ENCODE measurements at places on chromosomes 6 and 20.

DNA sequence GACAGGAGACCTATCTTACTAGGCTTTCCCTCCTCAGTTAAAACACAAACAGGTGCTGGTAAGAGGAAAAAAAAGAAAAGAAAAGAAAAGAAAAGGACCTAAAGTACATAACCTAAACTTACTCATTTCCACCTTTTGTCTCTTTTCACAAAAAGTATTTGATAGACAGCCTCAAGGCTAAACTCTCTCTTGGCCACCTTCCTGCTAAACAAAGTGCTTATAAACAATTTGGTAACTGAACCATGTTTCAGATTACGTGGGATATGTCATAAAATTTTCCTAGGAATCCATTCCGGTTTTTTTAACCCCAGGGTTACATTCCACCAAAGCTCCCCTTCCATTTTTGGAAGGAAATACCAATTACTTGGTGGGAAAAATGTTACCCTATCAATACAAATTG lies 109.0 kb downstream of the PRND start:
- DNase-seq, result no peak

DNA sequence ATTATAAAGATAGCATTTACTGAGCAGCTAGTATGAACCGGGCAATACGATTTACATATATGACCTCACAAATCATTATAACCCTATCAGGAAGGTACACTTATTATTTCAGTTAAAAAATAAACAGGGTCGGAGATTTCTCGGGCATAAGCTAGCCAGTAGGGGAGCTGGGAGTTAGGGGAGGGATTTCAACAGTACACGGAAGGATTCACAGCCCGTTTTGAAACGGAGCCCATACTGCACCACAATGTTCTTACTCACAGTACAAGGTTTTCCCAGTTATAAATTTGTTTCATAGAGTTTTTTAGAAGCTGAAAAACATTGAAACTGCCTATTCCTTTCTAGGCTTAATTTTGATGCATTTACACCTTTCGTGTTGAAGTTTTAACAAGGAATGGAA lies 607.1 kb downstream of the HDGFL1 start:
- DNase-seq, result no peak

DNA sequence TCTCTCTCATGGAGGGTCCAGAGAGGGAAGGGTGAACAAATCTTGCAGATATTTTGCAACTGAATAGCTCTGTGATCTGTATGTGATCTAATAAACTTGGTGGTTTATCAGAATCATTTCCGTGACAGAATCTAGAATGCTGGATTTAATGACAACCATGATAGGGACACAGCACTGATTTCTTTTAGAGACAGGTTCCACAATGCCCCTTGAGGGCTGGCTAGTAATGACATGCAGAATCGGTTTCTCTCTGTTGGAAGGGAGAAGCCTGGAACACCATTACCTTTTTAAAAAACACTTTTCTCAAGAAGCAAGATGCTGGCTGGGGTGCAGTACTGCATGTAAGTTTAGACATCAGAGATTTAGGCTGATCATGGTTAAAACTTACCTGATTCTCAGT lies 313.4 kb downstream of the CDH26 start:
- DNase-seq, result no peak

GRCh38 chr20:53883098-53883911 lies 187.1 kb downstream of the BCAS1 start:
- DNase-seq, result no peak

GRCh38 chr6:169171951-169172350 lies 81.7 kb downstream of the THBS2 start:
- no peak for DNase-seq

All from germinal center (tissue), 1 donor.